CD4-positive, alpha-beta T cell treated with Interferon gamma for 1 hour (primary cell): ENCODE measurements at places on chromosomes 7 and 10.

DNA sequence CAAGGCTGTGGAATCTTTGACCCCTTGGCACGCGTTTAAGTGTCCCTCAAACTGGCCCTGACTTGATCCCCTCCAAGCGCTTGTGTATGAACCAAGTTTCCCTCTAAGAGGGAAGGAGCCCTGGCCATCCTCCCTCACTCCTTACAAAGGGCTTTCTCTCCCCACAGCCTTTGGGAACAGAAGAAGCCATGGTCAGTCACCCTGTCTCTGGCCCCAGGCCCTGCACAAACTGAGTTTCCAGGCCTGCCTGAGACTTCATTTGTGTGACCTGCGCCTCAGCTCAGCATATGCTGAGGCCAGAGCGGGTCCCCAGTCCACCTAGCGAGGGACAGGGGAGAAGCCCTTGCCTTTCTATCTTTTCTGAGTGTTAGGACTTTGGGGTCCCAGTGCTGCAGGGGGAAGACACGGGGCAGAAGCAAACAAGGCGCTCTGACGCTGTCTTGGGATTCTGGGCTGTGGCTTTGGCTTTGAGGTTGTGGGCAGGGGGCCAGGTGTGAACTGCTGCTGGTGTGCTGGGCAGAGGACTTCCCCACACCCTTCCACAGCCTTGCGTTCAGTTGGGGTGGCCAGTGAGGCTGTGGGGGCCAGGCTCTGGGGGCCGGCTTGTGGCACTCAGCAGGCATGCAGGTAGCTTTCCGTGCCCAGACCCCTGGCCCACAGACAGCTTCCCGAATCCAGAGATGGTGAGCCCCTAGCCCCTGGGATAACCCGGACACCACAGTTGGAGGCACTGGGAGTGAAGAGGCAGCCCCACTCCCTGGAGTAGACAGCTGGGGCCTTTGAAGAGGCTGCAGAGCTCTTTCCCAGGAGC is 1.5 kb downstream of the RET start:
- no peak for DNase-seq

- DNase-seq: no peak
Measured at GRCh38 chr7:121618182-121618581, 222.1 kb upstream of the FAM3C start.

GRCh38 chr10:101920546-101920945 is 76.9 kb upstream of the KCNIP2 start:
- DNase-seq: no peak

DNA sequence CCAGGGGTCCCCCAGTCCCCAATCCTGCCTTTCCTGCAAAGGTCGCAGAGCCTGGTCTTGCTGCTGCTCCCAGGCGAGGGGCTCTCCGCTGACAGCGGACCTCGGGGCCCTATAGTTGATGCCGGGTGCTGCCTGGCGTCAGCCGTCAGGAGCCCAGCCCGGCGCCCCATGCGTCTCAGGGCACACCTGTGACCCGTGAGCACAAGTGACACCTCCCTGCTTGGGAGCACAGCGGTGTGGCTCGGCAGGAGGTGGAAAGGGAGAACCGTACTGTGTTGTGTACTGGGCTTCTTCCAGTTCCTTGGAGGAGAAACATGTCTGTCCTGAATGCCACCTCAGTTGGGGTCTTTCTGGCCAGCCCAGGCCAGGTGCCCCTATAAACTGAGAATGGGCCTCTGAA is 56.7 kb downstream of the LHPP start:
- DNase-seq: no peak

DNA sequence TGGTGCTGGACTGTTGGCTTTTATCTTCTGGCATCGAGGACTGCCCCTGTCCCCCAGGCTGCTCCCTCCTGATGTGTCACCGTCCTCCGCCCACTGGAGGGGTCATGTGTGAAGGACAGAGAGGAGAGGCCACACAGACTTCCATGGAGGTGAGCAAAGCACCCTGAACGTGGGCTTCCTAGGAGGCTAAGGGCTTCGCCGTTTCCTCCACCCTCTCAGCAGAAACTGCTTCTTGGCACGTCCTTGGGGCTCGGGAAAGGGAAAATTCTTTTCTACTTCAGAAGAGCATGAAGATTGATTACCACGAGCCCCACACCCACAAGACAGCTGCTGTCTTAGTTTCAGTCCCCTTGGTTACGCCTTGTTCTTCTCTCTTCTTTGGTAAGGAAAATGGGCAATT is 218.2 kb downstream of the CCDC3 start:
- no peak for DNase-seq

DNA sequence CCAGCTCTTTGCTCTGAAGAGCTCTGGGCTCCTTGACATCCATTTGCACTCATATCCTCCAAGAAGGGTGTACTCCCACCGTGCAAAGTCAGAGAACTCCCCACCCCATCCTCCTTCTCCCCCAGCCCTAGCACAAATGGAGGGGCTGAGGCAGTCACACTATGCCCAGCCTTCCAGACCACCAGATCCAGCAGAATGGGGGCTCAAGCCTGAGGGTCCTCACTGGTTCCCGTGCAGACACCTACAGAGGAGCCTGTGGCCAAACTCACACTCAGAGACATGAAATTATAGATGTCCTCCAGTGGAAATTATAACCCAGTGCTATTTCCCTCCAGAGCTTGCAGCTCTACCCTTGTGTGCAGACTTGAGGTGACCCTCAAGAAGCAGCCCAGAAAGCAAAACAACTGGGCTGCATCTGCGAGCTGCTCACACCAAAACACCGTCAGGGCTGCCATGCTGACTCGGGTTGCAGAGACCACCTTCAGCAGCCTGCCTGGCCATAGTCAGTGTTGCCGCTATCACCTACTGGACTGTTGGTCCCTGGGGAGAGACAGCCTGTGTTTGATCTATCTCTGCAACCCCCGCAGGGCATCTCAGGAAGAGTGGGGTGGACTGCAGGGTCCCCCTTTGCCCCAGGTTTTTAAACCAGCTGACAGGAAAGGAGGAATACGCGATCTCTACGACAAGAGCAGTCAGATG is 7.4 kb downstream of the ZNF488 start:
- no peak for DNase-seq

- DNase-seq: no peak
Measured at GRCh38 chr10:86964847-86965190, 3.5 kb upstream of the ADIRF start.

DNA sequence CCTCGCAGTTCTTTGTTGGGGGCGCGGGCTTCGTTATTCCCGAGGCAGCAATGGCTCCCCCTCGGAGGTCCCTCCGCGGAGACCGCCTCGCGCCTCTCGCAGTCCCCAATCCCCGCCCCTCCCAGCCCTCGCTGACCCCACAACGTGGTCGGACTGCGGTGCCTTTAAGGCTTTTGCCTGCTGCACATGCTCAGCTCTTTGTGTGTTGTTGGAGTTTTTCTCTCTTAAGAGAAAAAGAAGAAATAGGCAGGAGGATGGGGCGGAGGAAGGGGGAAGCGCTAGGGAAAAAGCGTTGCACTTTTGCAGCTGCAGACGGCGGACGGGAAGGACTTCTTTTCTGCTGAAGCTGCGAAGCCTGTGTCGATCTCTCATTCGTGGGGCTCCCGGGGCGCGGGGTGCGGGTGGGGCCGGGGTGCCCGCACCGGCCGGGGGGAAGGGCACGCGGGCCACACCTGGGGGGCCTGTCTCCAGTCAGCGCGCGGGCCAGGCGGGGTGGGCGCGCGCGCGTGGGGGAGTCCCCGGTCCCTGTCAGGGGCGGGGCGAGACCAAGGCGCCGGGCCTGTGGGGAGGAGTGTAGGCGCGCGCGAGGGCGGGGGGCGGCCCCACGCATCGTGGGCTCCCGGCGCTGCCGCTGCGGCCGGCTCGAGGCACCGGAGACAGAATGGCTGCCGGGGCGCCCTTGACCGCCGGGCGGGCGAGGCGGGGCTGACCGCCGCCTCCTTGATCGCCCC is 445 bp upstream of the ATRNL1 start:
- no peak for DNase-seq

GRCh38 chr10:131203456-131204357 is 107.8 kb downstream of the TCERG1L start:
- DNase-seq: no peak

GRCh38 chr7:56077681-56078080 is 13.6 kb downstream of the SUMF2 start:
- DNase-seq: no peak
